Activated CD4-positive, alpha-beta T cell treated with anti-CD3 and anti-CD28 coated beads, Interleukin-2, Interleukin-6, amounts not matched to agents 100 ng/mL and 50 ng/mL, durations not matched to agents 16 hours and 8 hours (primary cell): ENCODE measurements at places on chromosomes 7 and 10.

DNA sequence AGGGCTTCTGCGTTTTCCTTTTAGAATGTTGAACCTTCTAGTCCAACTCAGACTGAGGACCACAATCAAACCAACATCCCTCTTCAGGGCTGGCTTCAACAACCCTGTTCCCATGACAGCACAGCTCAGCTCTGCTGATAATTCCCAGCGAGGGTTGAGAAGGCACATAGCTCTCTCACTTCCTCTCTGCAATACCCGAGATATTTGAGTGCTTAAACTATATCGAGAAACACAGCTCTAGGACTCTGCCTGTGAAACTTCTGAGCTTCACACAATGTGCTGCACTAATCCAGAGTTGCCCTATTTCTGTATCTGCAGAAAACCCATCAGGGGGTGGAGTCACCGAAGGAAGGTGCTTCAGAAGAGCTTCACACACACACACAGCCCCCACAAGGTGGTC is 1.6 kb upstream of the ADARB2 start:
- DNase-seq, result no peak

- no peak for DNase-seq
These were observed 597.8 kb upstream of the MGMT start for GRCh38 chr10:128869101-128869749.

DNA sequence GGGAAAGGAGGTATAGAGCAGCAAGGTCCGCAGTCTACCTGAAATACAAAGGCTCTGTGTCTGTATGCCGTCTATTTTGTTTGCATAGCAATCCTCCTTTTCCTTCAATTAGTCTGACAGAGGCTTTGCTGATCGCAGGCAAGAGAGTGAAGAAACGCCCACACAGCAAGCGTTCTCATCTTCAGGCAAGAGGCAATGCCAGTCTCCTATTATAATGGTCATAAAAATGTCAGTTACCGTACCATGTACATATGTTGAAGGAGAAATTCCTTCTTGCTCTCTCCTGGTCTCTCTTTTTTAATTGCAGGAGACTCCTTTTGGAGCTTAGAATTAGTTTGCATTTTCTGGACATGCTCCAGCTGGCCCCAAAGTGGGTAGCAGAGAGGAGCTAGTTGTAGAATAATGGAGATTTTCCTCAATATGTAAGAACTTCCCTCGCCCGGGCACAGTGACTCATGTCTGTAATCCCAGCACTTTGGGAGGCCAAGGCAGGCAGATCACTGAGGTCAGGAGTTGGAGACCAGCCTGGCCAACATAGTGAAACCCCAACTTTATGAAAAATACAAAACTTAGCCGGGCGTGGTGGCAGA is 139.5 kb downstream of the PFKFB3 start:
- DNase-seq, result no peak

DNA sequence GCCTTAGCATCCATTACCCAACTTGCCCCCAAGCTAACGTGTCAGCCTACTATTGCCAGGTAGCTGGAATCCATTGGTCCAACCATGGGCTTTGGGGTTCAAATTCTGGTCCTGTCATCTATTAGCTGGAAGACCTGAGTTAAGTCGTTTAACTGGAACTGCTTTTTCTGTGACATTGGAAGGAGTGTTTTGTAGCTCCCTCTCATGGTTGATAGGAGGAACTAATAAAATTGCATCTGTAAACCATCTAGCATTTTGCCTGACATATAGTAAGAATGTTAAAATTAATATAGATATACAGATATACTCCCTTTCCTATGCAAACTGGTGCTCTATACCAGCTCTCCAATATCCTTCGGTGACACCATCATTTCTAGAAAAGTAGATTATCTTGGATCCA is 23.8 kb upstream of the SLF2 start:
- no peak for DNase-seq

GRCh38 chr10:22683140-22683389 is 31.3 kb downstream of the PIP4K2A start:
- DNase-seq, result no peak

DNA sequence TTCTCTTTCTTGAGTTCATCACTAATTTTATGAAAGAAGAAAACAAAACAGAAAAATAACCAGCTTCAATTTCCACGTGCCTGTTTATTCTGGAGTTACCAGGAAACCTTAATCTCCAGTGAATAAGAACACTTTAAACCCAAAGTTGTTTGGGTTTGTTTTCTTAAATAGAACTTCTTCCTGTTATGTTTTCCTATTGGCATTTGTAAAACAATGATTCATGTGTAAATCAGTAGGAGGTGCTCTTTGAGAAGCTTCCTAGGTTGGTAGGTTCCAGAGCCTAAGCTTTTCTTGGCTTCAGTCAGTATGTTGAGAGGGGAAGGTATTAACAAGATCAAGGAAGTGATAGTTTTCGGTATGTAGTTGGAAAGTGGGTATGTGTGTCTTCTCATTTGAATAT is 119.0 kb downstream of the BICC1 start:
- DNase-seq, result no peak

- no peak for DNase-seq
These were observed 124.1 kb downstream of the ZNF365 start for GRCh38 chr10:62498271-62498670.

- DNase-seq, result no peak
These were observed 8.0 kb downstream of the CDK13 start for GRCh38 chr7:39958038-39958437.

DNA sequence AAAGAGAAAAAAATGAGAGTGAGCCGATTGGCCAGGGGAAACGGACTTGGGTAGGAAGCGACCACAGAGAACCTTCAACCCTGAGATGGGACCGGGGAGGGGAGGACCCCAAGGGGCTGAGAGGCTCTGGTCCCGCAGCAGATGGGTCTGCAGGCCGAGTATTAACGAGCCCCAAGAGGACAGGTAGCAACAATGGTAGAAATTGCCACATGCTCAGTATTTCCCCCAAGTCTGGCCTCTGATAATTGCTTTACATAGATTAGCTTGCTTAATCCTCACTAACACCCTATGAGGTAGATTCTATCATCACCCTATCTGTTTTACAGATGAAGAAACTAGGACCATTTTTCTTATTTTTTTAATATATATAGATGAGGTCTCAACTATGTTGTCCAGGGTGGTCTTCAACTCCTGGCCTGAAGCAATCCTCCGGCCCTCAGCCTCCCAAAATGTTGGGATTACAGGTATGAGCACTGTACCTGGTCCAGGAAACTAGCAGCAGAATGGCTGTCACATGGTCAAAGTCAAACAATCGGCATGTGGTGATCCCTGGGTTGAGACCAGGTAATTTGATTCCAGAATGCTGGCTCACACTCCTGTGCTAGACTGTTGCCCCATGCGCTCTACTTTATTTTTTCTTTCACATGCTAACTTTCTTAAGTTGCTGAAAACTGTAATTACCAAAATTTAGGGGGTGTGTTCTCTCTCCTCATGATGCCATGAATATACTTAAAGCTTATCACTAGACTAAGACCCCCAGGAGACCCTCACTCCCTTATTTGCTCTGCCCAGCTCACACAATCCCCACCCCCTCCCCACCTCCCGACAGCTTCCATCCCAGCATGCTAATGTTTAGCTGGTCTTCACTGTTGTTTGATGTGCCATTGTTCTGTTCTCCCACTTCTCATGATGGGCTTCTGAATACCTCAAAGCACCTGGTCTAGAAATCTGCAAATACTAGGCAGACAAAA is 67.9 kb upstream of the AFAP1L2 start:
- no peak for DNase-seq

DNA sequence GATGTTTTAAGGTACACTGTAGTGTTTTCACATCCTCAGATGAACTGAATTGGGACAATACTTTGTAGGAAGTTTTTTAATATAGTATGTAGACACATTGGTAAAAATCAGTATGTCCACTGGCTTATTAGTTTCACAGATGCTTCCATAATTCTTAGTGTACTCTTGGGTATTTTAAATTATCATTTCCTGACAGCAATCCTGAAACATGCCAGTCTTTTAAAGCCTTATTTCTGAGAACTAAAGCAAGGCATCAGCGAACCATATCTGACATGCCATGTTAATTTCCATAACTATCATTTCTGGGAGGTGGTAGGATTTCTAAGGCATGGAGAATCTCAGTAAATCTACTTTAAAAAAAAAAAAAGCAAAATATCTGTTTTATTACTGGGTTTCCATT is 266.4 kb downstream of the ADK start:
- DNase-seq, result no peak

- DNase-seq, result no peak
These were observed 540.3 kb upstream of the MGMT start for GRCh38 chr10:128926711-128927110.

- peak; percentile 95 for DNase-seq
These were observed 582 bp downstream of the HBP1 start for GRCh38 chr7:107169120-107170050.

GRCh38 chr10:124450783-124451057 is 885 bp upstream of the NKX1-2 start:
- no peak for DNase-seq

DNA sequence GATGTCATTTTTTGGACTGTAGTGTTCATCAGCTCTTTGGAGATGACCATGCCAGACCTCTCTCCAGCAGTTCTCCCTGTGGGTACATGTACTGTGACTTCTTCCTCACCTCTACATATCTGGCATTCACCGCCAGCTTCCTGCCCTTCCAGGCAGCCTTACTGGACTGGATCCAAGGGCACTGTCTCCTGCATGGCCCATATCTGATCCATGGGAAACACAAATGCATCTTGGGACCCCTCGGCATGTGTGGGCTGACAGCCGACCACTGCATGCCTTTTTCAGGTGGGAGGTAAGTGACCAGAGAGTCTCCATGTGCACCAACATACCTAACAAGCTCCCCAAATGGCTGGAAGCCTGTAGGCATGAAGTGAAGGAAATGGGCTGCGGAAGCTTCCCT is 3.9 kb upstream of the BLVRA start:
- DNase-seq, result no peak

GRCh38 chr7:84669177-84669732 is 474.7 kb upstream of the SEMA3A start:
- no peak for DNase-seq

DNA sequence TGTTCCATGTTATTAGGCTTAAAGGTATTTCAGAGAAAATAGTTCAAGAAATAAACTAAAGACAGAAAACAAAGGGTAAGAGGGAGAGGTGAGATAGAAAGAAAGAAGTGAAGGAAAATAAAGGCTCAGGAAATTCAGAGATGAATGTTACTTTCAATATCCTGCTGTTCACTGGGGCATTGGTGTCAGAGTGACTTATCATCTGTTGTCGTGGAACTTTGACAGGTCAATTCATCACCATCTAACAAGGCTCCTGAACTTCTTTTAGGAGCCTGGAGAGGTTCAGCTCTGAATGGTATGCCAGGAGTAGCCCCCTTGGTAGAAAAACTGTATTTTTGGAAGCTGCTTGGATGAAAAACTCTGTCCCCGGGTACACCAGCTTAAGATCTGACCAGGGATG is 100.1 kb downstream of the KLF6 start:
- peak; percentile 32 for DNase-seq

DNA sequence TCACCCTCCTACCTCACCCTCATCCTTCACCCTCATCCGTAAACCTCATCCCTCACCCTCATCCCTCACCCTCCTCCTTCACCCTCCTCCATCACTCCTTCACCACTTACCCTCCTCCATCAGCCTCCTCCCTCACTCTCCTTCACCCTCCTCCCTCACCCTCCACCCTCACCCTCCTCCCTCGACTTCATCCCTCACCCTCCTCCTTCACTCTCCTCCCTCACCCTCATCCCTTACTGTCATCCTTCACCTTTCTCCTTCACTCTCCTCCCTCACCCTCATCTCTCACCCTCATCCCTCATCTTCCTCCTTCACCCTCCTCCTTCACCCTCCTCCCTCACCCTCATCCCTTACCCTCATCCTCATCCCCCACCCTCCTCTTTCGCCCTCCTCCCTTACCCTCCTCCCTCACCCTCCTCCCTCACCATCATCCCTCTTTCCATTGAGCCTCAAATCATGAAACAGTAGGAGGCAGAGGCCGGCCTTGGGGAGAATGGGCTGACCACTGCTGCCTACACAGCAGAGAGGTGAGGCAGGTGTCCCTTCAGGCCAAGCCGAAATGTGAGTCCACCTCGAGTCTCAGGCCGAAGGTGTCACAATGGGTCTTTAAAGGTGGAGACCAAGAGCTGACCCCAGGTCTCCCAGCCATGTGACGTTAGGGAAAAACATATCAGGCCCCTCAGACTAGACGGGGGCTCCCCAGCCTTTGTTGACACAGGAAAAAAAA is 53.0 kb downstream of the PDGFA start:
- no peak for DNase-seq

GRCh38 chr7:17422966-17423365 is 124.5 kb downstream of the AHR start:
- DNase-seq, result no peak

- DNase-seq, result no peak
These were observed 47.2 kb downstream of the KIF11 start for GRCh38 chr10:92640107-92640506.

DNA sequence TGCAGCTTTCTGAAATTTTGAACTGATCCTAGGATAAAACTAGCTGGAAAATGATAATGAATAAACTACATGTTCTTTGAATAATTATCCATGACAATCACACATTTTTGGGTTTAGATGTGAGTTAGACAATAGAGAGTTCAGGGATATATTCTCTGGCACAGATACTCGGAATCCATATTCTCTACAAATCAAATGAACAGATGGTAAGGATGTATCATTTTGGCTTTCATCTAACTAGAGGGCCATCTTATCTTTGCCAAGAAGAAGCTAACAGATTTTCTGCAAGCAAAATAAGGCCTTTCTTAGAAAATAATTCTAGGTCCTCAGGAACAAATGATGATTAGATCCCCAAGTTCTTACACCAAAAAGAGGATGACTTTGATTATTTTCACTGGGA is 355.9 kb upstream of the C7orf33 start:
- DNase-seq, result no peak

- peak; percentile 53 for DNase-seq
These were observed 39.5 kb downstream of the TSPAN14 start for GRCh38 chr10:80493522-80494051.

DNA sequence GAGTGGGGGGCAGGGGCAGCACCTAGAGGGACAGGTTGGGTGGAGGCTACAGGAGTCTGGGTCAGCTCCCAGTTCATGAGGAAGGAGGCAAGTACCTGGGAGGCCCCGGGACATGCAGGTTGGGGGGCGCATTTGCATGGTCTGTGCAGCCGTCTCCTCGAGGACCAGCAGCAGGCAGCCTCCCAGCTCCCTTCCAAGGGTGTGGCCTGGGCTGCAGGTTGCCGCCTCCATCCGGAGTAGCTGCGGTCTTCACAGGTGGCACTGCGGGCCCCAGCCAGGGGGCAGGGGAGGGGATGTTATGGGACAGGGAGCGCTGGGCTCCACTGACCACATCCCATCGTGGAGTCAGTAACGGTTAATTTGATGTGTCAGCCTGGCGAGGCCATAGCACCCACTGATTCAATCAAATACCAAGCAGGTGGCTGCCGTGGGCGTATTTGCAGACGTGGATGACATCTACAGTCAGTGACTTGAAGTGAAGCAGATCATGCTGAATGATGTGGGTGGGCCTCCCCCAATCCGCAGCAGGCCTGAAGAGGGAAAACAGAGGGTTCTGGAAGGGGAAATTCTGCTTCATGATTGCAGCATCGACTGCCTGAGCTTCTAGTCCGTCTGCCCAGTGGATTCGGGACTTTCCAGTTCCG is 81.6 kb downstream of the PRKAG2 start:
- peak; percentile 86 for DNase-seq
